NCI-H748 treated with DMSO at 0.1 percent for 48 hours (cell line): ENCODE measurements at places on chromosomes 1 and 21.

GRCh38 chr1:6914706-6915105 lies 129.5 kb downstream of the CAMTA1 start:
- DNase-seq: no peak

DNA sequence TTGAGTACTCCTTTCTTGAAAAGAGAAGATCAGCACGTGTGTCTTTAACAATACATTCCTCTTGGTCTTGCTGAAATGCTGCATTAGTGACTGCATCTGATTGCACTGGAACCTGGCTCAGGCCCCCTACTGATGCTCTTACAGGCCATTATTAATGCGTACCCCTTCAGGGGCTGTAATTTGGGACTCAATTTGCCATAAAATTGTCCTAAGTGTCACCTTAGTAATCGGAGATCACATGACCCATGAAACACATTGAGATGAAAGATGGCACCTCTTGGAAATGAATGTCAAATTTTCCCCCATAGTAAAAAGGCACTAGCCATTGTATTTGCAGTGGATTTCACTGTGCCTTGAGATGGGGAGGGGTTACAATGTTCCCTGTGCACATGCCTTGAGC lies 563.3 kb downstream of the KIF26B start:
- DNase-seq: no peak

DNA sequence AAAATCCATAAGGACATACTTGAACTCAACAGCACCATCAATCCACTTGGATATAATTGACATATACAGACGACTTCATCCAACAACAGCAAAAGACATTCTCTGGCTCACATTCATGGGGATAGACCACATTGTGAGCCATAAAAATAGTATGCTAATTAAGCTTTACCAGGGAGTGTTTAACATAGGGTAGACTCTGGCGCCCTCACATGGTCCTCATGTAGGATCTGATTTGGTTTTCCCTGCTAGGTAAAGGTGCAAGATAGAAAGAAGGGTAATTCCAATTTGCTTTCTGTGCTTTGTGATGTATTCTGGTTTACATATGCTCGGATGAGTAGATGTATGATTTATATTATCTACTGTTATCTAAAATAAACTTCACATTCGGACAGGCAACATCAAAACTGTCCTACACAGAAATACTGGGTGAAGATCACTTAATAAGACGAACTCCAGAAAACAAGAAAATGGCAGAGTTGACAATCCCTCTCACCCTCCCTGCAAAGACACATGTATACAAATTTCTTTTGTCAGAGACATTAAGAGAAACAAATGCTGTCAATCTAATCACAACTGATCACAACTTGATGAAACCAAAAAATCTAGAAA lies 27.7 kb downstream of the CR1L start:
- DNase-seq: peak; percentile 64

GRCh38 chr1:13901597-13901996 lies 201.6 kb downstream of the PRDM2 start:
- DNase-seq: no peak

DNA sequence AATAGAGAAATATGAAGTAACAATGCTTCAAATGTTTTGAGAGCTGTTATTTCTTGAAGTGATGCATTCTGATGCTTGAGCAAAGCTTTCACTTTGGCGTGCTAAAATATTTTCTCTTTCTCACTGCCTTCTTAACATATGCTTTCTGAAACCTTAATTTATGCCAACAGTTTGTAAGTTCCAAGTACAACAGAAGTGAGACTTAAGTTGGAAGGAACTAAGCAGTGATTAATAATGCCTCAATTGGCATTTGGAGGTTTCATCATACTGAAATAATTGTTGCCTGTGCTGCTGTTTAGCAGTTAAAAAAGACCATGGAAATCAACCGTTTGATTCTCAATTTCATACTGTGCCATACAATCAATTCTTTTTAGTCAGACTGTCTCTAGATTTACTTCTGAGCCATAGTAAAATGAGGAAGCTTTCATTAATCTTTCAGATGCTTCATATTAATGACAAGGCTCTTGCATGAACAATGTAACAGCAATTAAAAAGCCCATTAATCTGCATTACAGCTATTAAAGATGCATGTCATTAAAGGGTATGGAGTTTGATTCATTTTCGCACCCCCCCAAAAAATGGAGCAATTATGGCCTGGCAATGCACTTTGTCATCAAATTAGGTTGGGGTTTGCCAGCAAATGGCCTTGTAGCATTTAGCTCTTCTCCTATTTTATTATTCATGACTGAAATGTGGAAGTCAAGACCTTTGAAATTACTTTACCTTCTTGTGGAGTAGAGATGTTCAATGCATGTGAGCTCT lies 375.3 kb downstream of the USH2A start:
- DNase-seq: no peak

GRCh38 chr1:178356299-178356698 lies 140.5 kb downstream of the CLEC20A start:
- no peak for DNase-seq

GRCh38 chr1:179002552-179003345 lies 22.9 kb upstream of the FAM20B start:
- DNase-seq: peak; percentile 4

DNA sequence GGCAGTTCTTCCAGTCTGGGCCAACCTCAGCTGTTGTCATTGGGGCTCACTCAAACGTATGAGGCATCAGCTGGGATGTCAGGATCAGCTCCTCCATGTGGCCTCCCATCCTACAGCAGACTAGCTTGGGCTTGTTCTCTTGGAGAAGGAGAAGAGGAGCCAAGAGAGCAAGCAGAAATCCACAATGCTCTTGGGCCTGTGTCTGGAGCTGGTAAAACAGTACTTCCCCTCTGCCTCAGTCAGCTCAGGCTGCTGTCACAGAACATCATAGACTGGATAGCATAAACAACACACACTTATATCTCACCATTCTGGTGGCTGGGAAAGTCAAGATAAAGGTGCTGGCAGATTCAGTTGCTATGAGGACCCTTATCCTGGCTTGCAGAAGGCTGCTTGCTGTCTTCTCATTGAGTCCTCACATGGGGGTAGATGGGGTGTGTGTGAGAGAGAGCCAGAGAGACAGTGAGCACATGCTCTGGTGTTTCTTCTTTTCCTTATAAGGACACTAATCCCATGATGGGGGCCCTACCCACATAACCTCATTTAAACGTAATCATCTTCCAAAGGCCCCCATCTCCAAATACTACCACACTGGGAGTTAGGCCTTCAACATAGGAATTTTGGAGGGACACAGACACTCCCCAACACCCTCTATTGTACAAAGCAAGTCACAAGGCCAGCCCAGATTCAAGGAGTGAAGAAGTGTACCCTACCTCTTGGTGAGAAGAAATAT lies 16.3 kb upstream of the DNAJC6 start:
- DNase-seq: no peak
